Thyroid gland (tissue), 4 donors: ENCODE measurements at places on chromosomes 2 and 18. TPM values are rescaled to one million over a fixed set of nuclear protein-coding genes. Genes with fewer than 3 reads are reported as not detected.

- DNase-seq: no peak
Observed at GRCh38 chr18:10306779-10307178, 147.7 kb upstream of the APCDD1 start.

The CERKL gene
- not detected for total RNA-seq

The CCDC68 gene
- 2.6 TPM for total RNA-seq

The ST8SIA5 gene
- not detected for total RNA-seq

DNA sequence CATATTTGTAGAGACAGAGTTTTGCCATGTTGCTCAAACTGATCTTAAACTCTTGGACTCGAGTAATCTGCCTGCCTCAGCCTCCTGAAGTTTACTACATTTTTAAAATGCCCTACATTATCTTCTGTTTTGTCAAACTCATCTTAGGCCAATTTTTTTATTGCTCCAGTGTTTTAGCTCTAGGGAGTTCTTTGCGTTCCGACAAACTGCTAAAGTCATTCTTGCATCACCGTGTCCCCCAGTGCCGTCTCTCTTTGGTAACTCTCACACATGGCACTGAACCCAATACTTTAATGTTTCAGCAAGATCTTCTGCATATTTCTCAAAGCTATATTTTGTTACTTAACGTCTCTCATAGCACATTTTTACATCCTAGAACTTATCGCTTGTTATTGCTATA is 440.9 kb upstream of the NRXN1 start:
- DNase-seq: no peak

- DNase-seq: no peak
Observed at GRCh38 chr2:137179542-137179941, 414.2 kb downstream of the THSD7B start.

- no peak for DNase-seq
Observed at GRCh38 chr2:26890341-26891000, 42.5 kb downstream of the DPYSL5 start.

The ZNF519 gene
- total RNA-seq: 2.9 TPM

The CAPG gene
- total RNA-seq: 155 TPM

The MTLN gene
- 66.4 TPM for total RNA-seq

- no peak for DNase-seq
Observed at GRCh38 chr2:128545829-128546228, 227.2 kb upstream of the HS6ST1 start.

DNA sequence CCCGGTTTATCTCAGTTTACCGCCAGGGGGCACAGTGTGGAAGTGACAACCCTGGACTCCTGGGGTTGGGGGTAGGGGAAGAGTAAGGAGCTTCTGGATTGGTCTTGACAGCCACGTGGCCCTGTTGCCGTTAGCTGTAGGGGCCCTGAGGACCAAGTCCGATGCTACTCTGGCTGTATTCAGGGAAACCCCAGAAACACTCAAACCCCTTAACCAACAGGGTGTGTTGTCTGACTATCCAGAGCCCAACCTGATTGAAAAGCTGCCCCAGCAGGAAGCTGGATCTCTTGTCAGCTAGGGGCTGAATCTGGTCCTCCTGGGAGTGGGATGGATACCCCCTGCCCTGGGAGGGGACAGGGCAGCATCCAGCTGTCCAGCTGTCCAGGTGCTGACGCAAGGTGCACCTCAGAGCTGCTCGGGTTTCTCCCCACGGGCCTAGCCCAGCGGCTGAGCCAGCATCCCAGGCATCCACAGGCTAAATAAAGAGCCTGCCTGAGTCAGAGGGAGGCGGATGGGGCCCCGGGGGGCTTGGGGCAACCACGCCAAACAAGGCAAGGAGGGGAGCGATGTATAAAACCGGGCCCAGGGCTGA is 3.1 kb upstream of the GMPPA start:
- DNase-seq: peak; percentile 44

DNA sequence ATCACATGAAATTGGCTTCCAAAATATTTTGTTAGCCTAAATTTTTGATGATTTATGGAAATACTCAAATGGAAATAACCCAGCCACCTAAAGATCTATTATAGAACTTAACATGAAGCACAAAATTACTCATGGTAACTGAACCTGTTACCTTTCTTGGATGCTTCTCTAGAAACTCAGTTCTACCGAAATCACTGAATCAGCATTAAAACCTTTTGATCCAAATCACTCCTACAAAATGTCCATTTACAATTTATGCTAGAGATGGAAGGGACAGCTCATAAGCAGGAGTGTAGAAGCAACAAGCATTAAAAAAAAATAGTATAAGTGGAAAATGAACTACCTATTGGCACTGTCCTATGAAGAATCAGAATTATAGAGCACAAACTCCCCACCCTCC is 2.1 kb downstream of the PRPF40A start:
- no peak for DNase-seq

- DNase-seq: no peak
Observed at GRCh38 chr18:79517341-79517740, 121.6 kb downstream of the NFATC1 start.

- no peak for DNase-seq
Observed at GRCh38 chr2:32453242-32454062, 96.6 kb downstream of the BIRC6 start.

- peak; percentile 97 for DNase-seq
Observed at GRCh38 chr2:113185664-113186432, 12.1 kb downstream of the PSD4 start.

The C2orf92 gene
- 36.5 TPM for total RNA-seq

GRCh38 chr2:31254237-31255203 is 20.6 kb downstream of the EHD3 start:
- DNase-seq: no peak

GRCh38 chr2:94753466-94753998 is 117.7 kb upstream of the TEKT4 start:
- no peak for DNase-seq

GRCh38 chr2:190354003-190354690 is 10.8 kb downstream of the INPP1 start:
- no peak for DNase-seq

DNA sequence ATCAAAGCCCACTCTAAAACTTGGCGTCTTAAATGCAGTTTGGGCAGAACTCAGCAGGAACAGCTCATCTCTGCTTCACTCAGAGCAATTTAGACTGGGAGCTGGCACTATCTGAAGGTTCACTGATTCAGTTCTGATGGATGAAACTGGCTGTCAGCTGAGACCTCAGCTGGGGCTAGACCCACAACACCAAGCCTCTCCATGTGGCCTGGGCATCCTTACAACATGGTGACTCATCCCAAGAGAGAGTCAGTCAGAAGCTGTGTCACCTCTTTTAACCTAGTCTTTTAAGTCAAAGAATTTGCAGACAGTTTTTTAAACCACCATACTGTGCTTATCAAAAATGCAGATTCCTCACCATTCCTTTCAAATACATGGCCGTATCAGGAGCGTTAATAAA is 62.6 kb upstream of the ZNF397 start:
- DNase-seq: no peak

The SIX3 gene
- total RNA-seq: not detected

The POTEC gene
- not detected for total RNA-seq

DNA sequence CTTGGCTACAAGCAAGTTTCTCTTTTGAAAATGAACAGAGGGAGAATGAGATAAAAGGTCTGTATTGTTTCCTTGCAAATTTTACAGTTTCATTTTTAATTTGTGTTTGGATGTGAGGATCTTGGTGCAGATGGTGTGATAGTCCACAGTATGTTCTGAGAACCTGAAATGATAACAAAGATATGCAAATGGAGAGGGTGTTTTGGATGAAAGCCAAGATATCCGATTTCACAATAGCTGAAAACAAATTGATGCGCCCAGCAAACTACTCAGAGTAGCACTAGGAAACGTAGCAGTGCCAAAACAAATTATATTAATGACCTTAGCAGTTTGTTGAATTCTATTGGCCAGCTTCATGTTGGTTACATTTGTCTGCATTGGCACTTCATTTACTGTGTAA is 683.5 kb downstream of the TMEM182 start:
- DNase-seq: no peak

DNA sequence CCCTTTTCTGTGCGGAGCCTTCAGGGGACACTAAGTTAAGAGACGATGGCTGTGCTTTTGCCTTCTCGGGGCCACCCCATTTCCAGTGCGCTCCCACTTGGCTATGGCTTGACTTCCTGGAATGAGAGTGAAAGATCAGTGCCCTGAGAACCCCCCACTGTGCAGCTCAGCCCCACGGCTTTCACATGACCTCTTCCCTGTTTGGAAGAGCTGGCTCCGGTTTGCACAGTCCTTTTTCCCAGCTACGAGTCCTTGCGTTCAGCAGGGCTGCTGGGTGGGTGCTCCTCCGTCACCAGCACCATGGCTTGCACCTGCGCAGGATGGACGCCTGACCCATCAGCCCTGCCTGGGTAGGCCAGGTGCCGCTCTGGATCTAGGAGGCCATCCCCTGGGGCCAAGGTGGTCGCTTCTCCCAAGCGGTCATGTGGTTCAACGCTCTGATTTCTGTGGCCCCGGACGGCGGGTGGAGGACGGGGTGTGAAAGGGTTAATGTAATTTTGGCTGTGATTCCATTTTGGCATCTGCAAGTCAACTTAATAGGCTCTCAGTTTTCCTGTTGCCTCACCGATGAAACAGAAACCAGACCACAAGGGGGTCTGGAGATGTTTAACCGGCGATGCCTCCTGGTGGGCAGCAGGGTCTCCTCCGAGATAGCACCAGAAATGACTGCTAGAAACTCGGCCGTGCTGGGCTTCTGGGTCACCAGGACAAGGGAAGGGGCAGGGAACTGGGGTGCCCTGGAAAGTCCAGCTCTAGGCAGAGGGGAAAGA is 113.1 kb upstream of the HAAO start:
- no peak for DNase-seq

The CD302 gene
- 80.3 TPM for total RNA-seq

DNA sequence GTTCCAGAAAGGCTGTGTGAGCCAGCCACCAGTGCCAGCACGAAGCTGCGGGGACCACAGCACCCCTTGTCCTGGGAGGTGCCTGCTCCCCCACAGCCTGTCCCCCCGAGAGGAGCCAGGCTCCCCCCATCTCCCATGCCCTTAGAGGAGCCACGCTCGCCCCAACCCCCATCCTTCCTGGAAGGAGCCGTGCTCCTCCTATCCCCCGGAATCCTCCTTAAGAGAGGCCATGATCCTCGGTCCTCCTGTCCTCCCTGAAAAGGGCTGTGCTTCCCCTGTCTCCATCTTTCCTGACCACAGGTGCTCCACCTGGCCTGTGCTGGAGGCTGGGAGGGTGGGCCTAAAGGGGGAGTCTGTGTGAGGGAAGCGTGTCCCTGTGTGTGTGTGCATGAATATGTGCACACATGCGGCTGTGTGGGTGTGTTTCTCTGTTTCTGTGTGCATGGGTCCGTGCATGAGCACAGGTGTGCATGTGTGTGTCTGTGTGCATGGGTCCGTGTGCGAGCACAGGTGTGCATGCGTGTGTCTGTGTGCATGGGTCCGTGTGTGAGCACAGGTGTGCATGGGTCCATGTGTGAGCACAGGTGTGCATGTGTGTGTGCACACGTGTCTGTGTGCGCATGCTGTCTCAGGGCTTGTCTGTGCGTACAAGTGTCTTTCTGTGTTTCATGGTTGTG is 80.3 kb downstream of the RTP5 start:
- DNase-seq: no peak

DNA sequence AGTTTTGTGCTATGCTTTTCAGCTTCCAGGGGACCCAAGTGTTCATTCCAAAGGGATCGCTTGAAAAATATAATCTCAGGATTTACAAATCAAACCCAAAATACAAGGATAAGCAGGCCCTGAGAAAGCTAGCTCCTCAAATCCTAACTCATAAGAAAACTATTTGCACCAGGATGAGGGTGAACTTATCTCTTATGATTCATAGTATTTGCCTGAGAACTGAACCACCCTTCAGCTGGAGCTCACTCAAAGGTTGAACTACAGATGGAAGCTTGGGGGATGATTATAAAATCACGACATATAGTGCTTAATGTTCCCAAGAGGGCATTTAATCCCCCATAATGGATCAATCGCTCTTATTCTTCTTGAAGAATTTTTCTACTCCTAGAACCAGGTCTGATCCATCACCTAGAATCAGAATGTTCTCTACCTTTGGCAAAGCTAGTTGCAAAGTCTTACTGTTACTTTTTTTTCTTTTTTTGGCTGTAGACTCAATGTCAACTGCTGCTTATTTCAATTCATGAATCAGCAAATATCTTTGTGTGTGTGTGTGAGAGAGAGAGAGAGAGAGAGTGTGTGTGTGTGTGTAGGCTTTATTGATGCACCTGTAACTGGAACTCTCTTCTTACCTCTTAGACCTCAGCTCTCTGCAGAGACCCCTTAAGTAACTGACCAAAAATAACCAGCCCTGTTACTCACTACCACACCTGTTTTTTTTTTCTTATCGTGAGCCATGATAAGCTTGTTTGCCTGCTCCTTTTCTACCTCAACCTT is 44.8 kb downstream of the ARL4C start:
- DNase-seq: no peak

The CFAP65 gene
- total RNA-seq: 0.78 TPM

The MC5R gene
- total RNA-seq: not detected

- DNase-seq: no peak
Observed at GRCh38 chr2:45622336-45623075, 11.4 kb upstream of the SRBD1 start.
